H7 (cell line): ENCODE measurements at places on chromosomes 3 and 15.
A peak's percentile ranks its signal among the peaks of the same experiment; 100 is the strongest.

DNA sequence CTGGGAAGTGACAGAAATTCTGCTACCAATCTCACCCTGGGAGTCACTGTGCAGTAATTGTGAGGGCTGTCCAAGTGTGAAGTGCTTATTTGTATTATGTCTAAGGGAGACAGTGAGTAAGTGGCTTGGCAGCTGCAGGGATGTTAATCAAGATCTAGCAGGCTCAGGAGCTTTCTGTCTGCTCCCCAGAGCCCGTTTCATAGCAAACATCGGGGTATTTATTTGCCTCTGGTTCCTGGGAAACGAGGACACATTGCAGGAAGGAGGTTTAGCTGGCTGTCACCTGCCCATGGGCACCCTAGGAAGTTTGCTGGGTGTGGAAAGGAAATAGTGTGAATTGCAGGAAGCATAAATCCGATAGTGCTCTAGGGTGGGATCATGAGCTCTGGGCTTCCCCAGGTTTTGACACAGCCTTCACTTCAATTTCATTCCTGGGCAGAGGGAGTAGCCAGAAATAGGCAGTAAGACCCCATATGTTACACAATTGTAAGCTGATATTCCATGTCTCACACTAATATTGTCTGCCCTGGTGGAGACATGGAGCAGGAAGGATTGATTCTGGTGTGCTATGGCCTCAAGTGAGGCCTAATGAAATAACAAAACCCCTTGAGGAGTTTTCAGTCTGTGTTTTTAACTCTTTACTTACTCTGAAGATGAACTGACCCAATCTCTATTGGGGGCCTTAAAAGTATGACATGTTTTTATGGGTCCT, 74.1 kb upstream of the MITF start:
- no peak for DNase-seq

DNA sequence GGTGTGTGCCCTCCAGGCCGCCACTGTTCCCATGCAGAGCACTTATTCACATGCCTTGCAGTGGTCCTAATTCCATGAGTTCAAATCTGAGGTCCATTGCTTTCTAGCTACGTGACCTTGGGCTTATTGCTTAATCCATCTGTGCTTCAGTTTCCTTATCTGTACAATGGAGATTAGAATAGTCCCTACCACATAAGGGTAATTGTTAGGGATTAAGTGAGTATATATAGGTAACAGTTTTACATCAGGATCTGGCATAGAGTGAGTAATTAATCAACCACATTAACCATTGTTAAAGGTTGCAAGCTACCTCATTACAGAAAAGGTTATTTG, 7.6 kb downstream of the CPN2 start:
- DNase-seq: no peak

DNA sequence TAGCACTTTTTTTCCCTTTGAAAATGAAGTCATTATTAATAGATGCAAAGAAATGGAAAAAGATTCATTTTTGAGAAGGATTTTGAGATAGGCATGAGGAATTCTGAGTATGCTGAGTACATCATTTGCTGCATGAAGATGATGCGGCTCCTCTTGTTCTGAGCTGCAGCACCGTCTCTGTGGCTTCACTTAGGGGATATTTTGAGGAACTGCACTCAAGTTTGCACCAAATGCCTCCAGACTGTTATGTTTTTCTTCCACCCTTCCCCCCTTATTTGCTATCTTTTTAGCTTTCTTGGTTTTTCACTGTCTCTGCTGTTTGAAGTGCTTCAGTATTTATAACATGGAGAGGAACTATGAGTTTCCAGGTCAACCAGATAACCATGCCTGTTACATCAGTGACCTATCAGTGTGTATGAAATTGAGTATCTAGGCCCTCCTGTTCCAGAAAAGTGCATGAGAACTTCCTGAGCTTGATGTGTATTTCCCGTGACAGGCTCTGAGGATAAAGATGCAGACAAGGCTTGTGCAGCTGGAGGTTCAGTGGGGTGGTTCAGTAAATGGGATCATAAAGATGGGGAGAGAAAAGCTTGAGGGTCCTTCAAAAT, 128.7 kb downstream of the PDCD6IP start:
- no peak for DNase-seq

DNA sequence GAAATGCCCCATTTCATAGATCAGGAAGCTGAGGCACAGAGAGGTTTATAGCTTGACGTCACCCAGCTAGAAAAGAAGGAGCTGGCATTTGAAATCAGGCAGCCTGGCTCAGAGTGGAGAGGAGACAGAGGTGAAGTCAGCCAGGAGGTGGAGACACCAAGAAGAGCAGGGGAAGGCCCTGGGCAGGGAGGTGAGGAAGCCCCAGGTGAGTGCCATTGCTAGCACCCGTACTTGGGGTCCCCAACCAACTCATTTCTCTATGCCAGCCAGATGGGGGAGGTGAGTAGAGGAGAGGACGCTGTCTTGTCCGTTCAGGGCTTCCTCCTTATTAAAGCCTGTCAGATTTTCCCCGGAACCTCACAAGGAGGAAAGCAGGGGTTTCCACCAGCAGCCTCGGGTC, 149.6 kb upstream of the TLE3 start:
- peak; percentile 52 for DNase-seq

DNA sequence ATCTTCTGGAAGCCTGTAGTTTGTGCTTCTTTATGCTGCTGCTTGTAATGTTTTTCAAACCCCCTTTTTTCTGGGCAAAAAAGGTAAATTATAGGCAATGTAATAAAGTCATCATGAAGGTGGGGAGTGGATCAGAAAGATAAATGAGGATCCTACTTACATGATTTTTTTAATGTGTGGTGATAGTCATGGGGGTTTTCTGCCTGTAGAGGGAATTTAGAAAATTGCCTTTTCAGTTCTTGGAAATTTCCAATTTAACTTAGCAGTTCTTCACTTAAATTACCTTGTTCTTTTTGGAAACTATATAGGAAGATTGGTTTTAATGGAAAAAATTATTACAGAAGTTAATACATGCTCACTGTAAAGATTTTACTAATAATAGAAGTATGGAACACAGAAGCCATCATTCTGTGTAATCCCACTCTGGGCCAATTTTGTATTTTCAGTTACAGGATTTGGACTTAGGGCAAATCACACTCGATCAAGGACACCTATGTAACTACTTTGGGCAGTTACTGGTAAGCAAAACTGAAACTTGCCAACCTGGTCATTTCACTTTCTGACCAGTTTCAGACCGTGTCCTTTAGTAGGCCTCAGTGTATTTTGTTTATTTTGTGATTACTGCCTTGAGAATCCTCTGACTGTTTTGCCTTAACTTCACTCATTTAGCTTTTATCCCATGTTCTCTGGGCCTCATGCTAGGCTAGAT, 10.5 kb upstream of the SCAANT1 start:
- no peak for DNase-seq

- DNase-seq: peak; percentile 27
Measured at GRCh38 chr3:48180531-48181253, 7.5 kb downstream of the CDC25A start.

- peak; percentile 98 for DNase-seq
Measured at GRCh38 chr15:64911311-64912186, at the start of gene ANKDD1A. ANKDD1A (plus strand) TSS chr15:64911902; CDS start chr15:64911931, 29 bp downstream.
